ENCODE measurements at places on chromosomes 12 and 14. TPM values are rescaled to one million over a fixed set of nuclear protein-coding genes. Genes with fewer than 3 reads are reported as not detected.

Gene PPP1R36
- total RNA-seq: not detected

Gene SLC5A8
- not detected for total RNA-seq

Gene DLGAP5
- 117 TPM for total RNA-seq

- no peaks in the 10 kb centered on the region for H3K4me1 ChIP-seq
- H3K27me3 ChIP-seq: no peaks in the 10 kb centered on the region
- H3K4me3 ChIP-seq: no peak overlapping the region
- H3K27ac ChIP-seq: no peak overlapping the region
Observed at GRCh38 chr12:42815068-42815467, 225.5 kb upstream of the PRICKLE1 start.

- no peaks in the 10 kb centered on the region for H3K4me1 ChIP-seq
- H3K36me3 ChIP-seq: peaks cover 5% of the 10 kb centered on the region
- DNase-seq: no peak
- no peak overlapping the region for H3K27ac ChIP-seq
Observed at GRCh38 chr14:97491697-97492096, 694.5 kb downstream of the VRK1 start.

Gene GPR132
- total RNA-seq: 11.3 TPM

DNA sequence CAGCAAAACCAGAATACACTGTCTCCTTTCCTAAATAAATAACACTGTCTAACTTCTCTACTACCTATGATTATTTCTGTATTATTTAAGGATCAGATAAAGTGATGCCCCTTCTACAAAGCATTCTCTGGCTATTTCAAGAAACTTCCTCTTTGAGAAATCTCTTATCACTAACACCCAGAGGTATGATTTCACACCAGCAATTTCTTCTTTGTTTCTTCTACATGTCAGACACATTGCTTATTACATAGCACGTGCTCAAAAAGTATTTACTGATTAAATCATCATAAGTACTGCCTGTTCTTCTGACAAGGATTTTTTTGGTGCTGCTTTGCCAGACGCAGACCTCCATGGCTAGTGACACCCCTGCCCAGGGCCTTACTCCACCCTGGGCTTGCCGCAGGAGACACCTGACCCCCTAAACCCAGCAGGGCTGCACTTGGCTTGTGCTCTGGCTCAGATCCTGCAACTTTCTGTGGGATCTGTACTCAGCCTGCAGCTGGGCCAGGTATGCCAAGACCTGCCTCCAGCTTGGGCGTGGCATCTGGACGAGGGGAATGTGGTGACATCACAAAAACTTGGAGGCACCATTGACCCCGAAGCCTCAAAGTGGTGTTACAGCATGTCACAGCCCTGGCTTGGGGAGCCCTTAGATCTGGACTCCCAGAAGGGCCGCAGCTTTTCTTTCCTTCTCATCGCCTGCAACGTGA lies 15.4 kb upstream of the HIGD1C start:
- peaks cover 6% of the 10 kb centered on the region for H3K4me1 ChIP-seq
- no peaks in the 10 kb centered on the region for H3K27me3 ChIP-seq
- no peak for DNase-seq
- peaks cover 2% of the 10 kb centered on the region for H3K36me3 ChIP-seq

DNA sequence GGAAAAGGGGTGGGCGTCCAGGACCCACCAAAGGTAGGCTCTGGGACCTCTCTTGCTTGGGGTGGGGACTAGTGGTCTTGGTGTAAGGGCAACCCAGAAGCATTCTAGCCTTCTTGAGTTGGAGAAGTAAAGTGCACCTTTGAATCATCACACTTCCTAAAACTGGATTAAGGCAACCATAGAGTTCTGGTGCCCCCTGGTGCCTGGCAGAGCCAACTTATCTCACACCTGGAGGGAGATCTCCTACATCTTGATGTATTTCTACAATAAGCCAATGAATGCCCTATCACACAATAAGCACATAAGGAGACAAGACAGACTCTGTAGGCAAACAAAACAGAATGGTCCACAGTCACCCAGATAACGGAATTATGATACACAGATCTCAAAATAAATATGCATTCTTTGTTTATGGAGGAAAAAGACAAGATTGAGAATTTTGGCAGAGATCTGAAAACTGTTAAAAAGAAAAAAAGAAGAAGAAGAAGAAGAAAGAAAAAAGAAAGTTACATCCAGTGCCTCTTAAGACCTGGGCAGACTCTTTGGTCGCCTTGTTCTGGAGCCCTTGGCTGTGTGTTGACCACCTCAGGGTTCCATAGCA lies 95.9 kb upstream of the PPP2R5C start:
- H3K4me3 ChIP-seq: no peak overlapping the region
- H3K27ac ChIP-seq: no peak overlapping the region
- no peaks in the 10 kb centered on the region for H3K4me1 ChIP-seq
- H3K27me3 ChIP-seq: peaks cover 22% of the 10 kb centered on the region

GRCh38 chr14:90017371-90017770 lies 44.4 kb upstream of the KCNK13 start:
- H3K27me3 ChIP-seq: no peaks in the 10 kb centered on the region
- no peak for DNase-seq
- no peak overlapping the region for H3K27ac ChIP-seq
- H3K4me1 ChIP-seq: peaks cover 2% of the 10 kb centered on the region

- no peak for DNase-seq
- peaks cover 27% of the 10 kb centered on the region for H3K4me1 ChIP-seq
- H3K36me3 ChIP-seq: no peaks in the 10 kb centered on the region
- peak overlapping the region; percentile 6 for H3K27ac ChIP-seq
Observed at GRCh38 chr12:12788131-12788530, 2.7 kb downstream of the APOLD1 start.

GRCh38 chr12:111412007-111412829 lies 6.5 kb downstream of the SH2B3 start:
- DNase-seq: no peak
- no peak overlapping the region for H3K4me3 ChIP-seq
- H3K27ac ChIP-seq: peak overlapping the region; percentile 67

- peaks cover 16% of the 10 kb centered on the region for H3K27me3 ChIP-seq
- no peak for DNase-seq
- H3K4me1 ChIP-seq: peaks cover 13% of the 10 kb centered on the region
- no peak overlapping the region for H3K27ac ChIP-seq
- no peaks in the 10 kb centered on the region for H3K36me3 ChIP-seq
- no peak overlapping the region for H3K4me3 ChIP-seq
Observed at GRCh38 chr12:26870491-26871419, 37.8 kb upstream of the ITPR2 start.

Gene KIF5A
- 0.60 TPM for total RNA-seq

- DNase-seq: no peak
- no peak overlapping the region for H3K4me3 ChIP-seq
- H3K36me3 ChIP-seq: peaks cover 3% of the 10 kb centered on the region
- H3K27me3 ChIP-seq: no peaks in the 10 kb centered on the region
- no peak overlapping the region for H3K27ac ChIP-seq
Observed at GRCh38 chr14:96934638-96935330, 137.6 kb downstream of the VRK1 start.

GRCh38 chr14:87142551-87143211 lies 850.3 kb downstream of the GALC start:
- no peaks in the 10 kb centered on the region for H3K36me3 ChIP-seq
- no peaks in the 10 kb centered on the region for H3K27me3 ChIP-seq
- no peaks in the 10 kb centered on the region for H3K4me1 ChIP-seq
- no peak overlapping the region for H3K27ac ChIP-seq
- no peak overlapping the region for H3K4me3 ChIP-seq

- H3K4me1 ChIP-seq: no peaks in the 10 kb centered on the region
- H3K36me3 ChIP-seq: no peaks in the 10 kb centered on the region
- no peak overlapping the region for H3K4me3 ChIP-seq
- H3K27me3 ChIP-seq: peaks cover 16% of the 10 kb centered on the region
Observed at GRCh38 chr12:29559198-29559597, 61.7 kb upstream of the OVCH1 start.

Gene PRKCH
- 149 TPM for total RNA-seq

DNA sequence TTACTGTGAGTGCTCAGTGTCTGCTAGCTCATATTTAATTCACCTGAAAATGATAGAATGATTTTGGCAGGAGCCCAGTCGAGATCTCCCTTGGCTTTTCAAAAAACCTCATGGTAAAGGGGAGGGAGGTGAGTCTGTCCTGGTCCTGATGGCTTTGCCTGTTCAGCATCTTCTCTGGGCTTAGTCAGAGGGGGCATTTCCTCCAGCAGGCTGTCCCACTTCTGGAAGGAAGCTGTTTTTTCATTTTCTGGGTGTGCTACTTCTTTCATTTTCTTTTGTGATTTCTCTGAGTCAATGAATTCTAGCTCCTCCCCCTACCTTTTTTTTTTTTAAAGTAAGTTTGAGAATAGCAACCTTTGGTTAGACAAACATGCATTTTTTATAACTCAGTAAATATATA lies 58.8 kb downstream of the TMX1 start:
- H3K4me1 ChIP-seq: peaks cover 12% of the 10 kb centered on the region
- no peaks in the 10 kb centered on the region for H3K36me3 ChIP-seq
- H3K27ac ChIP-seq: no peak overlapping the region
- H3K4me3 ChIP-seq: no peak overlapping the region
- H3K27me3 ChIP-seq: peaks cover 5% of the 10 kb centered on the region
- peak; percentile 53 for DNase-seq

GRCh38 chr12:63313139-63313538 lies 162.1 kb upstream of the AVPR1A start:
- H3K4me1 ChIP-seq: no peaks in the 10 kb centered on the region
- no peak overlapping the region for H3K27ac ChIP-seq
- no peak for DNase-seq
- no peak overlapping the region for H3K4me3 ChIP-seq

DNA sequence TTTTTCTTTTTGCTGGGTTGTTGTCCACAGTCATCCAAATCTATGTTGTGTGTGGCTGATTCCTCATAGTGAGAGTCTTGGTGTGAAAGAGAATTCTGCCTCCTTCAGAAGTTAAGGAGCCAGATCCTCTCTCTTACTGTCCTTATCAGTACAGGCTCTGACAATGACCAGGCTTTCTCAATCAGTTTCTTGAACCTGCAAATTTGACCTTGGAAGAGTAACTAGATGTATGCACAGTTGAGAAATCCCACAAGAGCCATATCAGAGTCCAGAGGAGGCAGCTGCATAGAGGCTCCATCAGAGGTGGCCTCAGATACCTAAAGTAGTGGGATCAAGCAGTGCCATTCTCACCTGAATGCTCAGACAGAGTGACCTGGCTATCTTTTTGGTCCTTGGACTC lies 5.5 kb upstream of the GALC start:
- H3K27ac ChIP-seq: no peak overlapping the region
- H3K27me3 ChIP-seq: no peaks in the 10 kb centered on the region
- H3K4me3 ChIP-seq: no peak overlapping the region
- DNase-seq: no peak
- H3K4me1 ChIP-seq: peaks cover 64% of the 10 kb centered on the region
- no peaks in the 10 kb centered on the region for H3K36me3 ChIP-seq

GRCh38 chr14:53748691-53749090 lies 207.9 kb downstream of the BMP4 start:
- H3K27ac ChIP-seq: no peak overlapping the region
- no peak overlapping the region for H3K4me3 ChIP-seq
- no peaks in the 10 kb centered on the region for H3K36me3 ChIP-seq
- H3K4me1 ChIP-seq: no peaks in the 10 kb centered on the region
- no peak for DNase-seq

All from activated naive CD4-positive, alpha-beta T cell treated with anti-CD3 and anti-CD28 coated beads for 36 hours (primary cell).